ENCODE measurements at places on chromosomes 11 and 22.
A peak's percentile ranks its signal among the peaks of the same experiment; 100 is the strongest.

GRCh38 chr11:83280256-83280655 lies 5.9 kb downstream of the CCDC90B start:
- DNase-seq, result no peak

DNA sequence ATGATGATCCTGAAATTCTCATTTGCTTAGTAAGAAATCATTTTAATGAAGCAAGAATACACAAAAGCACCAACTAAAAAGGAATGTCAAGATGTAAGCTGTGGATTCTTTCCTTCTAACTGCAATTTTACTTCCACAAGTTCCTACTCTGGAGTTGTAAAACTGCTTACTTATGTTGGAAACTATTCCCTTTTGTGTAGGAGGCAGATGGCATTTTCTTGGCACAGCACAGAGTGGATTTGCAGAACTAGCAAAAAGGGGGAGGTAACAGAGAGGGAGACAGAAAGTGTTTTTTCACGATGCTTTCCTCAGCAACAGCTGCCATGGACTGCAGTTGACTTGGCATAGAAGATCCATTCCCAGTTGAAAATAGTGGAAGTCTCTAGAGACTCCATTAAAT lies 1112.0 kb upstream of the RAG2 start:
- DNase-seq, result no peak

DNA sequence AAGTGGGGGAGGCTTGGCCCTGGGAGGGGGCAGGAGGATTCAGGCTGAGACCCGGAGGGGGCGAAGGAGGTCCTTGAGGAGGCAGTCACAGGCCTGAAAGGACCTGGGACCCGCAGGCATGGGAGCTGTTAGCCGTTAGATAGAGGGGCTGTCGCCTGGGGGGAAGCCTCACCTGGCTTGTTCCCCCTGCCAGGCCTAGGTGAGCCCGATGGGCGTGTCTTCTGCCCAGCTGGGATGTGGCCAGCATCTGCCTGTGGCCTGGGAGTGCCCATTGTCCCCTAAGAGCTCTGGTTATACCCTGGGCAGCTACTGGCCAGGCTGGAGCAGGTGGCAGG lies 1.8 kb upstream of the DUSP8 start:
- no peak for DNase-seq

GRCh38 chr11:10540546-10540914 lies 457 bp downstream of the RNF141 start:
- no peak for DNase-seq

GRCh38 chr22:27022896-27023361 lies 365.5 kb downstream of the MIAT start:
- no peak for DNase-seq

DNA sequence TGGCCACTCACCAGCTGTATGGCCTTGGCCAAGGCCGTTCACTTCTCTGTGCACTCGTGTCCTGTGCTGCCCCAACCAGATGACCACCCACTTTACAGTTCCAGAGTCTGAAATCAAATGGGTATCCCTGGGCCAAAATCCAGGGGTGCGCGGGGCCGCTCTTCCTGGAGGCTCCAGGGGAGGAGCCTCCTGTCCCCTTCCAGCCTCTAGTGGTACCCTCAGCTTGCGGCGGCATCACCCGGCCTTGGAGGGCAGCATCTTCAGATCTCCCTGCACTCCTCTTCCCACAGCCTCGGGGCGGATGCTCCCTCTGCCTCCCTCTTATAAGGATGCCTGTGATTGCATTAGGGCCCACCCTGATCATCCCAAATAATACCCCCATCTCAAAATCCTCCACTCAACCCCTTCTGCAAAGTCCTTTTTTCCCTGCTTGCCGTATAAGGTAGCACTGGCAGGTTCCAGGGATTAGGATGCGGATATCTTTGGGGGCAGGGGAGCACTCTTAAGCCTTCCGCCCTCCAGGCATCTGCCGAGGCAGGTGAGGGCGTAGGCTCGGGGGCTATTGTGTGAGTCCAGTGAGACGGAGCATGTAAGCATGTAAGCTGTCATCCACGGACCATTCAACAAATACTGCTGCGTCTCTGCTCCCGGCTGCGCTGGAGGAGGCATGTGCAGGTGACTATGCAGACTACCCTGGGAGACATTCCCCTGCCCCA lies 24.4 kb upstream of the SHISAL1 start:
- no peak for DNase-seq

DNA sequence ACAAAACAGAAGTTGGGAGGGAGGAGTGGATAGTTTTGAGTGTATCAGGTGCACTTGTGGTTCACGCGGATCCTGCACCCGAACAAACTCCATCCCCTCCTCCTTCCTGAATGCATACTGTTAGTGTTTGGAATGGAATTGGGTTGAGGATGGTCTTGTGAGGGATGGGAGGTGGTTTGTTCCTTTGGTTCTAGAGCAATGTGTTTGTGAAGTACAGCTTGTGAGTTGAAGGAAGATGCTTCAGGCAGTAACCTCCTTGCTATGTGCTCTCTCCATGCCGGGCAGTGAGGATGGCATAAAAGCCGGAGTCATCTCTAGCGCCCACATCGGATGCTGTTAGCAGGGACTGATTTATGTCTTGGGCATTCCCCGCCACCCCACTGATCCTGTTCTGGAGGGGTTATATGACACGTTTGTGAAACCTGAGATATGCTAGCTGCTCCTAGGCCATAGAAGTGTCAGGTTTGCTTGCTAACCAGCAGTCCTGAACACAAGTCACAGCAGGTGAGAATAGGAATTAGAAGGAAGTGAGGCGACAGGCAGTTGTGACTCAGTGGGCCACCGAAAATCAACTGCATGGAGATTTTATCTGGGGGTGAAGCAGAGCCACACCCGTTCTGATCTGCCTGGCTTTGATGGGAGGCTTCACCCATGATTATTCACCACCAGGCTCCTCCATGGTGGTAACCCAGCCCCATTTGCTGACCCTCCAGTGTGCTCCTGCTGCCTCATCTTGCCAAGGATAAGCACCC lies 2.2 kb downstream of the BCR start:
- peak; percentile 79 for DNase-seq

GRCh38 chr22:30652852-30653251 lies 14.8 kb downstream of the DUSP18 start:
- no peak for DNase-seq

GRCh38 chr22:19232623-19233022 lies 54.1 kb upstream of the SLC25A1 start:
- DNase-seq, result no peak

DNA sequence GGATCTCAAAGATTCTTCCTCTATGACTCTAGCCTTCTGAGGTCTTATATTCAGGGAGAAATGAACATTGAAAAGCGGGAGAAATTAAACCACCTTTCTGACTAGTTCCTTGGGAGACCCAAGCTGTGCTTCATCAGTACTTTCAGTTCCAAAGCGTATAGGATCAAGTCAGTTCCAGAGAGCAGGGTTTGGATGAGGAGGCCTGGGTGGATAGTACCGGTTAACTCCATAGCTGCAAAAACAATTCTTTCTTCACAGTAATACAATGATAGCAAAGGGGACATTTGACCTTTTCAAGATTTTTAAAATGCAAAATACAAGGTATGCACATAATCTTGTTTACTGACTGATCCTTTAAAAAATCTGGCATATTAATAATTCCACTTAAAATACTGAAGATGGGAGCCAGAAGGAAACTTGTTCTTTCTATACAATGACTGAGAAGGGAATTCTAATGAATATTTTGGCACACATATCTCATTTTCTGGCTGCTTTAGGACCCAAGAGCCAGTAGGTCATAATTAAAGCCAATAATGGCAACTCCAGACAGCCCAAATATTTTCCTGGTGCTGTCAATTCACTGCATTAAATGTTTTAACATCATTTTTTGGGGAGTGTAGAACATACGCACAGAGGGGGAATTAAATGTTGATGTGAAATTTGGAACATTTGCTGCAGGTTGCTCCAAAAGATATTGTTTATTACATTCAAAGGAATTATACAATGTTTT lies 16.0 kb downstream of the ADM start:
- no peak for DNase-seq

DNA sequence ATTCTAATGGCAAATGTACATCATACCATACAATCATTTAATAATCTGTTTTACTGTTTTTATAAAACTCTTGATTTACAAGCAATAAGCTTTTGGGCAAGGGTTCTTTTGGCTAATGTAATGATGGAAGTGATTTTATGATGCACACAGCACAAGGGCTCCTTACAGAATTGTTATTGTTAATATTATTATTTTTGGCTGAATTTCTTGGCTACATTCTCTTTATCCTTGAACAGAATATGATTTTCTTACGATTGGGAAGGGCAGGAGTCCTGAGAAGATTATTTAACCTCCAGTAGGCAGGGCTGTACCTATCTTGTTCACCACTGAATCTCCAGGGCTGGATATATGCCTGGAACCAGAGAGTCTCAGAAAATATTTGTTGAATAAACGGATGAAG lies 70.4 kb upstream of the ARHGAP20 start:
- DNase-seq, result no peak

GRCh38 chr22:36385491-36386350 lies 2.0 kb downstream of the MYH9 start:
- peak; percentile 81 for DNase-seq

GRCh38 chr11:111659201-111660115 lies 57.2 kb downstream of the SIK2 start:
- no peak for DNase-seq

GRCh38 chr22:48398181-48398905 lies 1429.3 kb downstream of the BRD1 start:
- no peak for DNase-seq

Data from activated CD8-positive, alpha-beta memory T cell treated with anti-CD3 and anti-CD28 coated beads for 24 hours (primary cell).